Activated T-cell treated with anti-CD3 and anti-CD28 coated beads, Interleukin-2, amount 50 U/mL, for 72 hours (primary cell): ENCODE measurements at places on chromosomes 2 and 18. TPM values are rescaled to one million over a fixed set of nuclear protein-coding genes. Genes with fewer than 3 reads are reported as not detected.

The PDE1A gene
- total RNA-seq, result not detected

- no peak for DNase-seq
Measured at GRCh38 chr2:160397530-160397865, 96.1 kb downstream of the RBMS1 start.

- no peak for DNase-seq
Measured at GRCh38 chr2:136798766-136799165, 33.4 kb downstream of the THSD7B start.

The NXPH2 gene
- total RNA-seq, result not detected

The RNF138 gene
- 74.7 TPM for total RNA-seq

The ELOA2 gene
- total RNA-seq, result not detected

The ANKRD36C gene
- total RNA-seq, result 53.1 TPM

The MROH2A gene
- total RNA-seq, result not detected

DNA sequence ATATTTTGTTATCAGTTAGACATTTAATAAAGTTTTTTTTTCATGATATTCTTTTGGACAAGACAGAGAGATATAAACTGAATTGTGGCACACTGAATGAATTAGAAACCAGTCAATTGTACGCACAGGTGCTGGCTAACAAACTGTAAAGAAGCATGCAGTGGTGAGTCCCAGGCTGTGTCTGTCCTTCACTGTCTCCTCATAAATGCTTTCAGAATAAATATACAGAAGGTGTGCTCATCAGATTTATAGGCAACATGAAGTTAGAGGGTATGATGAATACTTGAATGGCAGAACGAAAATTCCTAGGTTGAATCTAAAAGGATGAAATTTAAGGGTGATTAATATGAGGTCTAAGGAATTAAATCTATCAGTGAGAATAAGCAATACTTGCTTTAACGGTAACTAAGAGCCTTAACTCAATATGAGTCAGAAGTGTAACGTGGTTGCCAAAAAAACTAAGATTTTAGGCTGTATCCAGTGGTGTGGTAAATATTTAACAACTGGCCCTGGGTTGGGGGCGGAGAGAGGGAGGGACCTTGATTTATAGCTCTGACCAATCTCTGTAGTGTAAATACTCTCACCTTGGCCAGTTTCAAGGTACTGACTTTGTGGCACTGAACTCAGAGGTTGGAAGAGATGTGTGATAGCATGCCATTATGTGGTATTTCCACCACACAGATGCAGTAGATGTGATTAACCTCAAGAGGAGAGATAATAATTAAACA, 41.9 kb upstream of the AAK1 start:
- peak; percentile 58 for DNase-seq

The PREB gene
- total RNA-seq, result 41.1 TPM

DNA sequence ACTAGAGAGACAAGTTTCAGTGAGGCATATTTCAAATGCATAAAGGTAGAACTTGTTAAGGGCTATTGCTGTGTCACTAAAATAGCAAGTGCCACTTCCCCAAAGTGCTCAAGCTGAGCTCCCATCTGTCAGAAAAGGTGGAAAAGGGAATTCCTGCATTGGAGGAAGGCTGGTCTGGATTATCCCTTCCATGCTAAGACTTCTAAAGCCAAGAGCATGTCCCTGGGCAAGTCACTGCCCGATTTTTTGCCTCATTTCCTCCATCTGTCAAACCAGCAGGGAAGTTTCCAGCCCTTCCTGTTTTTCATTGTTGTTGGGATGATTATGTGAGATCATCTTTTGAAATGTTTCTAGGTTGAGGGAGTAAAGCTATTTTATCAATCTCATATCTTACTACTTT, 175.5 kb downstream of the SETBP1 start:
- no peak for DNase-seq

- DNase-seq, result no peak
Measured at GRCh38 chr18:12478269-12479047, 70.7 kb downstream of the PRELID3A start.

- no peak for DNase-seq
Measured at GRCh38 chr2:101253703-101254450, 1.2 kb downstream of the CNOT11 start.

DNA sequence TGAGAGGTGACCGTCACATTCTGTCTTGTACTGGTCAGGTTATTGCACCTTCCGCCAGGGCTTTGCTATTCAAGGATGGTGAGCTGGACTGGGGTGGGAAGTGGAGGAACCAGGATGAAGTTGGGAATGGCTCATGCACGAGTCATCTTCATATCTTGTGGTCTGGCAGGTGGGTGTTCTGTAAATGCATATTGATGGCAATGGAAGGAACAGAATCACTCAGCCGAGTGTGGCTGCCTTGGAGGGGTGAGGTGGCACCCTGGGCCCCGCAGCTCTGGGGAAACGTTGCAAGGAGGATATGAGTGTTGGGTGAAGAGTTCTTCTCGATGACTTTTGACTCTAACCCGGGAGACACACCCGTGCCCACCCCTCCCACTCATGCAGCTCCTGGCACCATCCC, 1.2 kb downstream of the NEU2 start:
- peak; percentile 3 for DNase-seq

The SEPTIN2 gene
- 272 TPM for total RNA-seq

GRCh38 chr2:142100139-142100873, 30.5 kb downstream of the LRP1B start:
- DNase-seq, result no peak

- no peak for DNase-seq
Measured at GRCh38 chr2:104840156-104840555, 13.8 kb upstream of the POU3F3 start.

GRCh38 chr18:24063121-24063731, 48.7 kb downstream of the TTC39C start:
- DNase-seq, result no peak

The DSG4 gene
- not detected for total RNA-seq

DNA sequence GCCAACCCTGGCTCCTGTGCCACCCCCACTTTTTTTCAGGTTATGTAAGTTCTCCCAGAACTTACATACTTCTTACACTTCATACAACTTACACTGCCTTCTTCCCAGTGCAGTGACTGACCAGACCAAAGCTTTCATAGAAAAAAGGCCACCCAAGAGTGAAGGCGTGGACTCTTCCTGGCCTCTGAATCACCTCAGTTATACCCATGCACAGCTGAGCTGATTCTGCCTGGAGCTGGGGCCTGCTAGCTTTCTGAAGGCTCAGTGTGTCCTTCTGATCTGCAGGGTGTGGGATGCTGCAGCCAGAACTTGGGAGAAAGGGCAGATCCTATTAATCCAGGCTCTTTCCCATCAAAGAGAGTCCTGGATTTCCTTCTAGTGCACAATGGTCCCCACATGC, 216.1 kb downstream of the TTC32 start:
- no peak for DNase-seq

GRCh38 chr2:150931451-150931850, 330.2 kb downstream of the RBM43 start:
- DNase-seq, result no peak

The FOXI3 gene
- not detected for total RNA-seq

The ZBTB7C gene
- not detected for total RNA-seq

The TMEM17 gene
- total RNA-seq, result 0.70 TPM

DNA sequence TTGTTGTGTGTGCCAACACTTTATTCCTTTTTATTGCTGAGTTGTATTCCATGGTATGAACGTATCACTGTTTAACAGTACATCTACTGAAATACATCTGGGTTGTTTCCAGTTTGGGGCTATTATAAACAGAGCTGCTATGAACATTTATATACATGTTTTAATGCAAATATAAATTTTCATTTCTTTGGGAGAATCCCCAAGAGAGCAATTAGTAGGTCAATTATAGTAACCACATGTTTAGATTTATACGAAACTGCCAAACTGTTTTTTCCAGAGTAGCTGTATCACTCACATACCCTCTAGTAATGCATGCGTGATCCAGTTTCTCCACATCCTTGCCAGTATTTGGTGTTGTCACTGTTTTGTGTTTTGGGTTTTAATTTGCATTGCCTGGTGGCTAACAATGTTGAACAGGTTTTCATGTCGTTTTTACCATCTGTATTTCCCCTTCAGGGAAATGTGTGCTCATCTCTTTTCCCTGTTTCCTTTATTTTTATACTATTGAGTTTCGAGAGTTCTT, 81.0 kb downstream of the TMEM131 start:
- no peak for DNase-seq

GRCh38 chr2:69032336-69032735, 19.4 kb downstream of the ANTXR1 start:
- DNase-seq, result no peak

DNA sequence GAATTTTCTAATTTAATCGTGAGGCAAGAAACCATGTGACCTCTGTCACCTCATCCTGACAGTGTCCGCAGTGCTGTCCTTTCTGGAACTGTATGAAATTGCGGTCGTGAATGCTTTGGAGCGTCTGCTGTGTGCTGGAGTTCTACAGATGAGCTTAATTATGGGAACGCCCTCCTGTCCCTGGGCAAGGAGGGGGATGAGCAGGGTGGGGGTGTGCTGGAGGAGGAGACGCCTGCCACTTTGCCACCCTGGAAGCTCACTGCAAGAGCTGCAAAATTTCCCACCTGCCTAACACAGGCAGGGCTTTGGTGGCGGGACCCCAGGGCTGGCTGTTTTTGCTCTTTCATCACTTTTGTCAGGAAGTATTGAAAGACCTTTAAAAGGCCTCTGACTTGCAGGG, 6.5 kb downstream of the LPIN1 start:
- DNase-seq, result no peak
